ENCODE measurements at places on chromosomes 11 and 22.

DNA sequence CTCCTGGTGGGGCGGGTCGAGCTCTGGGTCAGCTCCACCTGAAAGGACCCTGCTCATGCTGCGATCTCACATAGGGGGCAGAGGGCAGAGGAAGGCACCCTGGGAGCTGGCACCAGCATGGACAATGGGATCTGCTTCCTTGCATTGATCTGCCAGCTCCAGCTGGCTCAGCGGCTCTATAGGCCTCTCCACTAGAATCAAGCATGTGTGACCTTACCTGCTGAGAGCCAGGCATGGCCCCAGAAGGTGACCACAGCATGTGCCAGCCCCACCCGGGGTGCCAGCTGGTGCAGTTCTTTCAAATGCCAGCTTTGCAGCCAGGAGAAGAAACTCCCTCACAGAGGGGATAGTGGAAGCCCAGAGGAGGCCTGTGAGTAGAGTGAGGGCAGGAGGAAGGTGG, 22.0 kb upstream of the KLHL35 start:
- DNase-seq = peak; percentile 63

DNA sequence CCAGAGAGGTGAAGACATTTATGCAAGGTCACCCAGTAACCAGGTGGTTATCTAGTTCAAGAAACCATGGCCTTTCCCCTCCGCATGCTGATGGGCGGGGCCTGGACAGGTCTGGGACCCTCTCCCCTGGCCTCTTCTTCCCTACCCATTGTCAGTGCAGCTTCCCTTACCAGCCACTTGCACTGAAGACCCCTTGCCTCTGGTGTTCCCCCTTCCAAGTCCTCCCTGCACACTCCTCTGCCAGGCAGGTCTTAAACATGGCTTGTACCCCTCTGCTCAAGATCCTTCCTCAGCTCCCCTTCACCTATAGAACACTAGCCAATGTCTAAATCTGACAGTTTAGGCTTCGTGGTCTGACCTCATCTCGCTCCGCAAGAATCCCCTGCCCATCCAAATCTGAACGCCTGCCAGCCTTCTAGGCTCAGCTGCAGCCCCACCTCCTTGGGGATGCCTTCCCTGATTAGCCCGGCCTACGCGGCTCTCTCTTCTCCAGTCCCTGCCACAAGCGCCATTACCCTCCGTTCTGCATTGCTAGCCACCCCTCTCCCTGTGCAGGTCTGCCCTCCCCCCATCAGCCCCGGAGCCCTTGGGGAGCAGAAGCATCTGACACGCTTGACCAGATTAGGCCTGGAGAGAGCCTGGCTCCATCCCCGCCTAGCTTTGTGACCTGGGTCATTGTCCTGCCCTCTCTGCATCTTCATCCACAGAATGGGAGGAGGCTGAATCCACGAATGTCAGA, 213.8 kb downstream of the DSCAML1 start:
- DNase-seq = no peak

- no peak for DNase-seq
Observed at GRCh38 chr11:8085011-8085645, 4.1 kb downstream of the TUB start.

- DNase-seq = no peak
Observed at GRCh38 chr11:44848963-44849350, 101.7 kb downstream of the TP53I11 start.

GRCh38 chr11:128939591-128939990, 3.1 kb downstream of the TP53AIP1 start:
- no peak for DNase-seq

GRCh38 chr11:70115778-70116177, 37.7 kb downstream of the ANO1 start:
- DNase-seq = no peak

- no peak for DNase-seq
Observed at GRCh38 chr22:23045461-23045860, 24.9 kb upstream of the GNAZ start.

GRCh38 chr11:130037058-130037457, 32.6 kb upstream of the APLP2 start:
- no peak for DNase-seq

DNA sequence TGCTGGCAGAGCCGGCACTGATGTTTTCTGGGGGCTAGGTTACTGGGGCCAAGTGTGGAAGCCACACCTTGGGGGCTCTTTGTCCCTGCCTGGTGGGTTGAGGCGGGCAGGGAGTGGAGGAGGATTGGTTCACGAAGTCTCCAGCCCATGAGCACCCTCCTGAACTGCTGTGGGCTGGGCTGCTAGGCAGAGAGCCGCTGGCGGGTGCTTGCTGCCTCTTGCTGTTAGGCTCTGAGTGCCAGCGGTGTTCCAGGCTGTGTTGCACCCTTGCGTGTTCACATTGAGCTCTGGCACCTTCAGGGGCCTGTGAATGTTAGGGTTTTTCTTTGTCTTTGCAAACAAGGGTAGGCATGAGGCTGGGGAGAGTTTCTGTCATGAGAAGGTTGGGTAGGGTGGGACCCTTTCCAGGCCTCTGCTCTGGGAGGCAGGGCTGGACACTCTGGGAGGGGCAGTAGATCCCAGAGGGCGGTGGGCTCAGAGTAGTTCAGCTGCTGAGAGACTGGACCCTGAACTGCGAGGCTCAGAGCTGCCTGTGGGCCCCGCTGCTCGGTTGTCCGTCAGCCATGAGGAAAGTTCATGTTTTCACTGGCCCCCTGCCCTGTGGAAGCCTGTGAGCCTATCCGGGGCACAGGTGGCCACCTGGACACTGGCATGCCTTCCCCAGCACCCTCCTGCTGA, 24.0 kb upstream of the TMEM191C start:
- no peak for DNase-seq

DNA sequence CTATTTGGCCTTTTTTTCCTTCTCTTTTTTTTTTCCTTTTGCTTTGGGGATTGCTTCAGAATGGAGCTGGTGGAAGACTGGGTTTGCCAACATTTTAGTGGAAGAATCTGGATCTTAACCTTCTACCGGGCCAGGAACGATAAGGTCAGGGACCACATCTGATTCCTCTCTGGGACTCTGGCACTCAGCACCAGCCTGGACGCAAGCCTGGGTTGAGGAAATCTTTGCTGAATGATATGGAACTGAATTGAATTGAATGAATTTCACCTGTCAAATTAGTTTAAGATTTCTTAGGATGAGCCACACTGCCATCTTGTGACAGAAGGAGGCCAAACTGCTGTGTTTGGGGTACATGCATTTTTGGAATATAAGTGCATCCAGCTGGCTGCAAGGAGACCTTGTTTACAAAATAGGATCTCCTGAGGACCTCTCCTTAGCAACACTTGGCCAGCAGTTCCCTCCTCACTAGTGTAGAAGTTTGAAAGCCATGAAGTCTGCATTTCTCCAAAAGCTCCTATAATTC, 30.4 kb downstream of the TPBGL start:
- DNase-seq = no peak

All from Right ventricle myocardium inferior (tissue), 1 donor.